Right renal pelvis (tissue), 4 donors: ENCODE measurements at places on chromosomes 2 and 18. TPM values are rescaled to one million over a fixed set of nuclear protein-coding genes. Genes with fewer than 3 reads are reported as not detected.

DNA sequence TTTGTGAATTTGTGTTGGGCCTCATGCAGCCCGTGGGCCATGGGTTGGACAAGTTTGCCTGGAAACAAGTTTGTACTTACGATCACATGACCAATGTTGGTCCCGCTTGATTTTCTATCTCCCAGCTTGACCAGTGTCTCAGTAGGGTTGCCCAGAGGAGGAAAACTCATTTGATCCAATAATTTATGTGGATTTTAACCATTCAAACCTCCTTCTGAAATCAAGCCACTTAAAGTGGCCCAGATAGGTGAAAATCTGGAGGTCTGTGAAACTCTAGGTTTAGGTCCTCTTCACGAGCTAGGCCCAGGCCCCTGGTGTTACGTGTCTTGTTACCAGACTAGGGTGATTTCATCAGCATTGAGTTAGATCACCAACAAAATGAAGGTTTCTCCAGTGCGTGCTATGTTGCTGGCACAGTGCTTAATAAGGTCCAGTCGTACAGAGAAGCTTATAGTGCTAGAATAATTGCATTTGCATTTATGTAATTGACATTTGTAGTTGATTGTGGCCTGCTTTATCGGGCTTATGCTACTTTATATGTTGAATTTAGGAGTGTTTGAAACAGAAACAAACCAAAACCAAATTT lies 4.4 kb downstream of the ACTR2 start:
- no peak for DNase-seq

- DNase-seq = peak; percentile 62
Measured at GRCh38 chr2:201952187-201952586, 81.5 kb upstream of the FZD7 start.

- DNase-seq = no peak
Measured at GRCh38 chr2:185664384-185664783, 74.2 kb upstream of the FSIP2 start.

GRCh38 chr2:47079515-47080412 lies 75.3 kb downstream of the STPG4 start:
- DNase-seq = no peak

DNA sequence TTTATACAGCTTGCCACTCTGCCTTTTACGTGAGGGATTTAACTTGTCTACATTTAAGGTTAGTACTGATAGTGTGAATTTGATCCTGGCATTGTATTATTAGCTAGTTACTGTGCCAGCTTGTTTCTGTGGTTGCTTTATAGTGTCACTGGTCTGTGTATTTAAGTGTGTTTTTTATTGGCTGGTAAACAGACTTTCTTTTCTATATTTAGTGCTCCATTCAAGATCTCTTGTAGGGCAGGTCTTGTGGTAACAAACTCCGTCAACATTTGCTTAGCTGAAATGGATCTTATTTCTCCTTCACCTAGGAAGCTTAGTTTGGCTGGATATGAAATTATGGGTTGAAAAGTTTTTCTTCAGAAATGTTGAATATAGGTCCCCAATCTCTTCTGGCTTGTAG lies 1971.0 kb upstream of the LRRTM1 start:
- no peak for DNase-seq

DNA sequence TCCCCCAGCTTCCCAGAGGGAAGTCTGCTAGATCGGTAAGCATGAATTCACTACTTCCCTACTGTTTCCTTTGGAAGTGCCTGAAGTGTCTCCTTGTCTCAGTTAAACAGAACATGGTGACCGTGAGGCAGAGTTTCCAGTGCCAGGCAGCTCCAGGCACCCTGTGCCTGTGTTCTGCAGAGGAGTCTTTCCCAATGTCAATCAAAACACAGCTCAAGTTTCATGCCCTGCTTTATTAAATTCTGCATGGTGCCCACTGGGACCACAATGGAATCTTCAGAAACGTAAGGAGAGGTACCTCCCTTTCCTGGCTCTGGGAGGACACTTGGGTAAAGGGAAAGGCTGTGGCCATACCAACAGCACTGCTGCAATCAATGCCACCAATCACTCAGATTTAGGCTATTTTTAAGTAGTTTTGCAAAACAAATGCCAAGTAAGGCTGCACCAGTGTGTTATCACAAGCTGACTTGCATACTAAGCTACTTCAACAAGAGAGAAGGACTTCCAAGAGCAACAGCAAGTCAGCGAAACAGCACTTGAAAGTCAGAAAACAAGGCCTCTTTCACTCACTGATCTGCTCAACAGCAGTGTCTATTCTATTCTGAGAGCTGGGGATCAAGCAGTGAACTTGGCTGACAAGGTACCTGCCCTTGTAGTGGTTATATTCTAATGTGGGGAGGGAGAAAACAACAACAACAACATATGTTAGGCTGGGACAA lies 14.9 kb downstream of the LPIN2 start:
- DNase-seq = no peak

- no peak for DNase-seq
Measured at GRCh38 chr2:38080346-38080745, 4.4 kb upstream of the CYP1B1 start.

DNA sequence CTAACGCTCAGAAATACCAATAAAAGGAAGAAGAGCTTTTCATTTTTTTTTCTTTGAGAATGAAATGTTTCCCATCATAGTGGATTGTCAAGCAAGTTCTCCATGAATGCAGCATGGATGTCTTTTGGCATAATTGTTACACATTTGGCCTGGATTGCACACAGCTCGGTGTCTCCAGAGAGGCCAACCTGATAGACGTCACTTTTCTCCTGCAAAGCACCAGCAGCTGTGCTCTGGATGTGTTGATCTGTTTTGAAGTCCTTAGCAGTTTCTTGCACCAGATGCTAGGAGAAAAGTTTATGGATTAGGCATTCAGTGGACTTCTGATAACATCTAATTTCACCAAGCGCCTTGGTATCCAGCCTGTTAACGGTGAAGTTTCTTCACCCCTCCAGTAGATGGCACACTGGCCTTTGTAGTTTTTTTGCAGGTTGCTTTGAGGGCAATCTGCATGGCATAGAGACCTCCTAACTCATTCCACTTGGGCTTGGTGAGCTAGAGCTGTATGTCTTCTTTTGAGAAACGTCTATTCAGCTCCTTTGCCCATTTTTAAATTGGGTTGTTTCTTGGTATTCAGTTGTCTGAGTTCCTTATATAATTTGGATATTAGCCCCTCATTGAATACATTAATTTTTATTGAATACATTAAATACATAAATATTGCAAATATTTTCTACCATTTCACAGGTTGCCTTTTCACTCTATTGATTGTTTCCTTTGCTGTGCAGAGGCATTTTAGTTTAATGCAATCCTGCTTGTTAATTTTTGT lies 59.7 kb downstream of the PTH2R start:
- no peak for DNase-seq

GRCh38 chr18:48053881-48054816 lies 123.7 kb upstream of the SMAD2 start:
- no peak for DNase-seq

DNA sequence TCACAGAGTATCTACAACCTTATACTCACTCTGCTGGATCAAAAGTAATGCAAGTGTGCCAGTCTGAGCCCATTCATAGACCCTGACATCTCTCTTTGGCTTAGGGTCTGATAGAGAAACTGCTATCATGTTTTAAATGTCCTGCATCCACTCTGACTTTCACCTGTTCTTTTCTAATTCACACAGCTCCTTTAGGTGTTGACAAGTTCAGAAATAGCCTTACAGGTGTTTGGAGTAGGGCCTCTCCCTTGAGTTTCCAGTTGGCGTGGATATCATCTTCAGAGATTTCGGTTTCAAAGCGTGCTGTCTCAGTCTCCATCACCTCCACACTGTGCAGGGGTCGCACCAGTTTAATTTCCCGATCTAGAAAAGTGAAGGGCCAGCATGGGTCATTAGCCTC lies 150.3 kb downstream of the PLEKHA3 start:
- DNase-seq = no peak

GRCh38 chr18:48896875-48897511 lies 53.8 kb downstream of the SMAD7 start:
- DNase-seq = no peak

GRCh38 chr2:162092658-162093556 lies 18.9 kb upstream of the DPP4 start:
- DNase-seq = no peak

- DNase-seq = no peak
Measured at GRCh38 chr18:62239475-62239874, 52.4 kb downstream of the RELCH start.

Gene SEPTIN10
- polyA plus RNA-seq = 122 TPM

Gene NT5C1B
- 0.88 TPM for polyA plus RNA-seq

Gene ABCG8
- polyA plus RNA-seq = 1.0 TPM

Gene SIX3
- 0.04 TPM for polyA plus RNA-seq

Gene POTEJ
- not detected for polyA plus RNA-seq

Gene CREG2
- 0.74 TPM for polyA plus RNA-seq

Gene DSC2
- polyA plus RNA-seq = 50.5 TPM

Gene UBR3
- 45.6 TPM for polyA plus RNA-seq

Gene MYO7B
- polyA plus RNA-seq = 20.2 TPM
